ENCODE measurements at places on chromosomes 4 and X. TPM values are rescaled to one million over a fixed set of nuclear protein-coding genes. Genes with fewer than 3 reads are reported as not detected.

DNA sequence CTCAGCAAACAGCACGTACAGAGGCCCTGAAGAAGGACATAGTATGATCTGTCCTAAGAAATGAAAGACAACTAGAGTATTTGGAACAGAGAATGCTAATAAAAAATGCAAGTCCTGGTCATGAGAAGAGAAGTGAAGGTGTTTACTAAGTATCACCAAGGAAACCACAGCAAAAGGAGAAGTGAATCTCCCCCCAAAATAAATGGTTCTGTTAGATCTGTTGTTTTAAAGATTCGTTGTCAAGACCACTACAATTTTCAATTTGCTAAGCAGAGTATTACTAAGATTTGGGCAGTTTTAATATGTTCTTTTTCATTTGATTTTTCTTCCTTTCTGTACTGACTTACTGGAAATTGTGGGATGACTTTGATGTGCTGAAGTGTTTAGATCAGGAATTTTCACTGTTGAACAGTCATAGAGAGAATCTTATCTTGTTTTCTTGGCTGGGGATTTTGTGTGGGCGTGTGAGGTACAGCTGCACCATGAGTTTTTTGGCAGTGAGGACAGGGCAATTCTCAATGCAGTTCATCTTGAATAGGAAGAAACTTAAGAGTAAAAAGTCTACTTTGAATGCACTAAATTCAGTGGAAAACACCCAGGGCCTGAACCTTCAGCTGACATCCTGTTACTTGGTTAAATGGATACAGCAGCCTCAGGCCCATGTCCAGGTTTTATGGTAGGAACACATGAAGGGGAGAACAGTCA lies 132.2 kb downstream of the STIM2 start:
- peak; percentile 62 for DNase-seq

DNA sequence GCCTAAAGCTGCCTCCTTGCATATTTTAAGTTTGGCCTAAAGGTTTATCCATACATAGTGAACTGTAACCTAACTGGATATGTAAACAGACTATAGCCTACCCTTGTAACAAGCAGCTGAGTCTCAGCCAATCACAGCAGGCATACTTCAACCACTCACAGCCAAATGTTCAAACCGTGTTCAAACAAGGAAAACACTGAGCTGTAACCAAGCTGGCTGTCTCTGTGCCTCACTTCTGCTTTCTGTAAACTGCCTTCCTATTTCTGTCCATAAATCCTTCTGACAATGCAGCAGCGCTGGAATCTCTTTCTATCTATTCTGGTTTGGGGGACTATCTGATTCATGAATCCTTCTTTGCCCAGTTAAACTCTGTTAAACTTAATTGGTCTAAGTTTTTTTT lies 16.4 kb downstream of the DSPP start:
- DNase-seq = no peak

DNA sequence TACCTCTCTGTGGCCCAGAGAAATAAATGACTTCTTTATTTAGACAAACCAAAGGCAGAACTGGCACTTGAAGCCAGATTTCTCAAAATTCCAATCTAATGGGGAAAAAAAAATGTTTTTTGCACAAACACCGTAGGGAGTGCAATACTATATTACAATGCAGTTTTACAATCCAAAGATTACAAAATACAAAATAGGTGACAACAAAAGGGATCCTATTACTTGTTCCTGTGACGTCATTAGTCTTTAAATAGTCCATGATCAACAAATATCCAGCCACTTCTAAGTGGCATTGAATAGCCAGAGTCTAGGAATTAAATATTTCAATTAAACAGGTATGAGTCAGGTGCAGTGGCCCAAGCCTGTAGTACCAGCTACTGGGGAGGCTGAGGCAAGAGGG lies 3.0 kb upstream of the APBB2 start:
- no peak for DNase-seq

Gene CHRDL1
- 12.9 TPM for polyA plus RNA-seq

Gene PRSS12
- 9.3 TPM for polyA plus RNA-seq

- peak; percentile 59 for DNase-seq
These were observed at the start of gene ARMCX4 for GRCh38 chrX:101485212-101485949. Gene ARMCX4 (plus strand): TSS chrX:101485456. CDS start chrX:101488590, 3,134 bp downstream.

Gene GC
- 0.60 TPM for polyA plus RNA-seq

DNA sequence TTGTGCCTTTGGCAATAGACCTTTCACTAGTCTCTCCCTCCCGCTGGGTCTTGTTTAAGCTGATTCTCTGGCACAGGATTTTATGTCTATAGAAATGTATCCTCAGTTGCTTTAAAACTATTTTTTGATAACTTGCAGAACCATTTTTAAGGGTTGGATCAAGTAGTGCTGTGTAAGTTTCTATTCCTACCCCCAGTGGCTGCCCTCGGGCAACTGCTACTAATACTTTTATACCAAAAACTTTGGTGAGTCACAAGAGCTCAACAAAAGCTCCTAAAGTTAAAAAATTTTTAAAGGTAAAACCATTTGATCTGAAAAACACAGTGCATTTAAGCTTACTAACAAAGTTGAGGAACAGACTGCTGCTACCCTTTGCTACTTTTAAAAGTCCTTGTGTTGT lies 1460.6 kb upstream of the PCDH7 start:
- no peak for DNase-seq
